ENCODE measurements at places on chromosomes 2 and 18.

DNA sequence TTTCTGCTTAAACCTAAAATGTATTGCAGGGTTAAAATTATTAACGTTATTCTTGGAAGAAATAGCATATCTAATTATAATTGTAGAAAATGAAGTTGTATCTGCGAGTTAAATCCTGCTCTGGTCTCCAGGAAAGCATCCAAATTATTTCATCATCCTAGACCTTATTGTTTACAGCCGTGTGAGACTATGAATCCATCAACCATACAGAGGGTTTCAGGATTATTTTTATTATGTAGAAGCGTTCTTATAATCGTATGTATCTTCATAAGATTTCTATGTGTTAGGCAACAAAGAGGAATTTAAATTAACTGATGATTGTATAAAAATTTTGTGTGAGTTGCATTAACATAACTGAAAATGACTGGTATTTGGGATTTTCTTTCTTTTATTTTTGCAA is 14.5 kb upstream of the DSC3 start:
- no peak for DNase-seq

GRCh38 chr2:57160976-57161375 is 885.6 kb upstream of the VRK2 start:
- DNase-seq: no peak

- no peak for DNase-seq
These were observed 4.3 kb downstream of the TGOLN2 start for GRCh38 chr2:85323351-85323987.

- no peak for DNase-seq
These were observed 1023.2 kb downstream of the BCL11A start for GRCh38 chr2:59530258-59530657.

- DNase-seq: no peak
These were observed 30.6 kb downstream of the SOWAHC start for GRCh38 chr2:109644571-109645275.

- no peak for DNase-seq
These were observed 95.6 kb upstream of the CTDP1 start for GRCh38 chr18:79583984-79584401.

GRCh38 chr18:22391407-22392345 is 26.0 kb downstream of the CTAGE1 start:
- DNase-seq: no peak

GRCh38 chr2:67876176-67876575 is 186.6 kb downstream of the C1D start:
- DNase-seq: no peak

GRCh38 chr2:138034536-138034935 is 70.3 kb downstream of the HNMT start:
- DNase-seq: no peak

DNA sequence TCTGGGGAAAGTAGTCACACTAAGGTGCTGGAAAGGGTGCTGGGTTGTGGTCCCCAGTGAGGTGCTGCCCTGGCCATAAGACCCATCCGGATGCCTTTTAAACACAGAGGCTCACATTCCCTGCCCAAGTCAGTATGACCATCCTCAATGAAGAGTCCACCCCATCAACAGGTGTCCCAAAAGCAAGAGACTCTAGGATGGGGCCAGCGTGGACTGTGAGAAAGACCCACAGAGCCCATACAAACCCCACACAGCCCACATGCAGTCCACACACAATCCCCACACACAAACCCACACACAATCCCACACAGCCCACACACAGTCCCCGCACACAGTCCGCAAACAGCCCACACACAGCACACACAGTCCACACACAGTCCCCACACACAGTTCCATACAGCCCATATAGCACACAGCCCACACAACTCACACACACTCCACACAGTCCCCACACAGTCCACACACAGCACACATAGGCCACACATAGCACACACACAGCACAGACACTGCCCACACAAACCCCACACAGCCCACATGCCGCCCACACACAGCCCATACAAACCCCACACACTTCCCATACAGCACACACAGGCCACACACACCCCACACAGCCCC is 241.4 kb upstream of the SALL3 start:
- DNase-seq: no peak

- no peak for DNase-seq
These were observed 19.3 kb downstream of the HNMT start for GRCh38 chr2:137983581-137983980.

DNA sequence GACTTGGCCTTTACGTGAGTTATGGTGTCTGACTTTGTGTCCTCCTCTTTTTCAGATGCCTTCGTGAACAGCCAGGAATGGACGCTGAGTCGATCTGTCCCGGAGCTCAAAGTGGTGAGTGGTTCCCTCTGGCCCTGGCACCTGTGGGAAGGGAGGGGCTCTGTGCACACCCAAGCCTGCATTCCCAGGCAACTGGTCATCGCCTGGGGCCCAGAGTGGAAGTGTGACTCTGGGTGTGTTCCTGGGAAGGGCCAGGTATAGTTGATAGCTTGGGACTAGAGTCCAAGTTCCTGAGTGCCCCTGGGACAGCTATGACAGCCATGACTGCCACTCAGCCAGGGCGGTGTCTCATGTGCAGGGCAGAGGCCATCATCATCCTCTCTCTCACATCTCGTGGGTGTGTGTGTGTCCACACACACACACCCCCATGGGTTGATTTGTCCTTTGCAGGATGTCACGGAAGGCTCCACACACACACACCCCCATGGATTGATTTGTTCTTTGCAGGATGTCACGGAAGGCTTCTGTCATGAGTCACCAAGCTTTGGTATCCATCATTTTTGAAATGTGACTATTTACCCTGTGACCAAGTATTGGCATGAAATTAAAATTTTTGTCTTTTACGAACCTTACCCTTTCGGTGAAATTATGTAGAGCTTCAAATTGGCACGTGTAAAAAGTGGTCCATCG is 215.4 kb downstream of the AGAP1 start:
- DNase-seq: no peak

GRCh38 chr2:66070721-66071602 is 364.0 kb upstream of the MEIS1 start:
- DNase-seq: no peak

- no peak for DNase-seq
These were observed 5.2 kb downstream of the COPS8 start for GRCh38 chr2:237090906-237091305.

DNA sequence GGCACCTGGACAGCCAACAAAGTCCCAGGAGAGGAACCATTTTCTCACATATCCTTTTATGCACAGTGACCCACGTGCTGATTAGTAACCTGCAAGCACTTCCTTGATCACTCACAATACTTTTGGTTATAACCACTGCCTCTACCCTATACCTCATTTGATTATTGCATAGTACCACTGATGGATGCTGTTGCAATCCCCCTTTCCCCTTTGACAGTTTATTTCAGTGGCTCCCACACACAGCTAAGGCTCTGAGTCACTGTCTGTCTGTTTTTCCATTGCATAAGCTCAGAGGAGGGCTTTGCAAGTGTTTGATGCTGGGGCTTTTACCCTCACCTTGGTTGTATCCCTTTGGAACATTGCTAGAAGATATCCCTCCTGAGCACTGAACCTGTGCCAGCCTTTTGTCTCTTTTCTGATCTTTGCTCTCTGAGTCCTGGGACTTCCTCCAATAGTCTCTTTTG is 101.7 kb upstream of the RBBP8 start:
- no peak for DNase-seq

DNA sequence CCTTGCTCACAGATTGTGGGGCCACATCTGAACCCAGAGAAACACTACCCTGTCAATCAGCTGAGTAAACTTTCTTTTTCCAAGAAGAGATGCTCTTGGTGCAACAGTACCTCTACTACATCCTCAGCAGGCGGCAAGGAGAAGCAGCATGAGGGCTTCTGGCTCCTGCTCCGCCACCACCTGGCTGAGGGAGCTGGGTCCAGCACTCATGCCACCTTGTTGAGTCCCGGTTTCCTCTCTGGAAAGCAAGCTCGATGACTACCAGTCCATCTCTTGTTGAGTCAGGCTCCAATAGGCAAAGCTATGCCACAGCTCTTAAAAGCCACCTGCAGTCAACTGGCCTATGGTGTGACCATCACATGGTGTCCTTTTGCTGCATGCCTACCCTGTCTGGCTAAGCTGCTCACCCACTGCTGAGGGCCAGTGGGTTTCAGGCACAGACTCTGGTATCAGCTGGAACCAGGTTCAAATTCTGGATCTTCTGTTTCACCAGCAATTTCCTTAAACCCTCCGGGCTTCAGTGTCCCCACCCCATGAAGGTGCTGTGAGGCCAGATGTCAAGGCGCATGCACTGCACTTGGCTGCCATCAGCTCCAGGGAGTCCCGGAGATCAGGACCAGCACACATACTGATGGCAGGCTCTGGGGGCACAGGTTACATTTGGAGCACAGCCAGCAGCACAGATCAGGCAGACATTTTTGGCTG is 42.5 kb upstream of the ACAA2 start:
- no peak for DNase-seq

DNA sequence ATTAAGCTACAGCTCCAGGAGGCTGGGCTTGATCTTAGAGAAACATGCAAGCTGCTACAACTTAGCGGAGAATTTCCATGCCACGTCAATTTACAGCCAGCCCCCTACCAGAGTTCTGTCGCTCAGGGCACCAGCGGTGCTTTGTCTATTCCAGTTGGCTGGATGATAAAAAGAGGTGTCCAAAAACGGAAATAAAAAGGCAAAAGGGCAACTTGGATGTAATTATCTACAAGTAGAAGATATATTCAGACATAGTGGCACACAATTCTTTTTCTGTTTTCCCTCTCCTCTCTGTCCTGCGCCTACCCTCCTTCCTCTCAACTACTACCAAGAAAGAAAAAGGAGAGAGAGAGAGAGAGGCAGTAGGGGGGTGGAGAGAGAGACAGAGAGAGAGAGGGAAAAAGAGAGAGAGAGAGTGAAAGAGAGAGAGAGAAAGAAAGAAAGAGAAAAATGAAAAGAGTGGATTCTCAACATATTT is 363 bp upstream of the RFTN2 start:
- no peak for DNase-seq

DNA sequence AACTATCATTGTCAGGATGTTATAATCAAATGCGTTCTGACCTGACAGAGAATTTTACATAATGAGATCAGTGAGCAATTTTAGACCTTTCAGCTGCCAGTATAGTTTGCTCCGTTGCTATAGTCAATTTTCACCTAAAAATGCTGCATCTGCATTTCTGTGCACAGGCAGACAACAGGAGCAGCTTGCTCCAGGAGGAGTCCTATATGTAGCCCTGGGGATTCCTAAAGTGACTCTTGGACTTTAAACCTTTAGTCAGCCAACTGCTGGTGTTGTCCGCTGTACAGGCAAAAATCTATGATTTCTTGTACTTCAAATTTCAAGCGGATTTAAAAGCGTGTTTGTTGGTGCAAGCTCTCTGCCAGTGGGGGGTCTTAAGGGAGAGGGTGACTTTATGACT is 25.7 kb downstream of the SLC16A14 start:
- no peak for DNase-seq

DNA sequence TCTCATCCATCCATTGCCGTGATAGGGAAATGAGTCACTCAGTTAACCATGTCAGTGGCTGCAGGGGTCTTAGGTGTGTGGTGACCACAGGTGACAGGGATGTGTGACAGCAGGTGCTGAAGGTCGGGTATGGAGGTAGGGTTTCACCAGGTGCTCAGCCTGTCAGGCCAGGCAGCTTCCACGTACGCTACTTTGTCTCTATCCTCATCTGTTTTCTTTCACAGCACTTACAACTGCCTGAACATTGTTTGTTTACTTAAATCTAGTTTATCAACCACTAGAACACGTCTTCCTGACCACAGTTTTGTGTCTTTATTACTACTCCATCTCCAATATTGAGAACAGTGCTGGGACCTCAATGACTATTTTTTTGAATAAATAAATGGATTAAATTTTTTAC is 11.4 kb upstream of the UXS1 start:
- no peak for DNase-seq

- DNase-seq: no peak
These were observed 126.9 kb upstream of the ZNF516 start for GRCh38 chr18:76621782-76622495.

All from T-helper 2 cell treated with Interferon-gamma antibody and Interleukin-4, amounts not matched to agents 5 μg/mL and 100 μg/mL, for 36 hours (primary cell).